ENCODE measurements at places on chromosomes 1 and 21.

- DNase-seq = no peak
Observed at GRCh38 chr1:202133001-202133400, 10.3 kb downstream of the GPR37L1 start.

- peak; percentile 82 for DNase-seq
Observed at GRCh38 chr1:1059494-1060280, 14.4 kb downstream of the RNF223 start.

GRCh38 chr1:155174324-155175280 is 953 bp downstream of the TRIM46 start:
- no peak for DNase-seq

- no peak for DNase-seq
Observed at GRCh38 chr1:203278082-203278884, 27.0 kb upstream of the BTG2 start.

DNA sequence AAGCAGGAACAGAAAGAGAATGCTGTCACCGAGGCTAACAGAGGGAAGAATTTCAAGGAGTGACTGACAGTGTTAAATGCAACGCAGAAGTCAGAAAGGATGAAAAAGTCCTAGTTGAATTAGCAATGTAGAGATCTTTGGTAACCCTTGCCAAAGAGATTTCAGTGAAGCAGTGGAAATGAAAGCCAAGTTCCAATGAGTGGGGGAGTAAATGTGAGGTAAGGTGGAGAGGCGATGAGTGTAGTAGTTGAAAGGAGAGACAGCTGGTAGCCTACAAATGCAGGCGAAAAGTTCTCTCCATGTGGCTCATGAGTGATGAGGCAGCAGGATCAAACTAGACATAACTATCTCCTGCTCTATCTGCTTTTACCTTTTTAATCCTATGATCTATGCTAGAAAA is 74.6 kb upstream of the IPO9 start:
- no peak for DNase-seq

DNA sequence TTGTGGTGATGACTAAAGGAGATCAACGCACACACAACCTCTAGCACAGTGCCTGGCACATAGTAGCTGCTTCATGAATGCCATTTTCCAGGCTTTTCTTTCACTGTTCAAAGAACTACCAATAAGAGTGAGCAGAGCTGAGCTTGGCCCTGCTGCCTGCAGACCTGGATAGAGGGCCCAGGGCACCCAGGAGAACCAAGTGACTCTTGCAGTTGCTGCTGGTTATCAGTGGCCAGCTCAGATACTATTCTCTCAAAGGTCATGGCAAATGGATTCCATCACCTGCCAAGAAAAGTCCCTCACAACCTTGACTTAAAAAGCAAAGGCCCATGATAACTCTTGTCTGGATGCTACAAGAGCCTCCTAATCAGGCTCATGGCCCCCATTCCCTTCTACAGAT is 41.7 kb downstream of the PLPP3 start:
- DNase-seq = no peak

- no peak for DNase-seq
Observed at GRCh38 chr1:25561421-25562100, 18.2 kb downstream of the LDLRAP1 start.

DNA sequence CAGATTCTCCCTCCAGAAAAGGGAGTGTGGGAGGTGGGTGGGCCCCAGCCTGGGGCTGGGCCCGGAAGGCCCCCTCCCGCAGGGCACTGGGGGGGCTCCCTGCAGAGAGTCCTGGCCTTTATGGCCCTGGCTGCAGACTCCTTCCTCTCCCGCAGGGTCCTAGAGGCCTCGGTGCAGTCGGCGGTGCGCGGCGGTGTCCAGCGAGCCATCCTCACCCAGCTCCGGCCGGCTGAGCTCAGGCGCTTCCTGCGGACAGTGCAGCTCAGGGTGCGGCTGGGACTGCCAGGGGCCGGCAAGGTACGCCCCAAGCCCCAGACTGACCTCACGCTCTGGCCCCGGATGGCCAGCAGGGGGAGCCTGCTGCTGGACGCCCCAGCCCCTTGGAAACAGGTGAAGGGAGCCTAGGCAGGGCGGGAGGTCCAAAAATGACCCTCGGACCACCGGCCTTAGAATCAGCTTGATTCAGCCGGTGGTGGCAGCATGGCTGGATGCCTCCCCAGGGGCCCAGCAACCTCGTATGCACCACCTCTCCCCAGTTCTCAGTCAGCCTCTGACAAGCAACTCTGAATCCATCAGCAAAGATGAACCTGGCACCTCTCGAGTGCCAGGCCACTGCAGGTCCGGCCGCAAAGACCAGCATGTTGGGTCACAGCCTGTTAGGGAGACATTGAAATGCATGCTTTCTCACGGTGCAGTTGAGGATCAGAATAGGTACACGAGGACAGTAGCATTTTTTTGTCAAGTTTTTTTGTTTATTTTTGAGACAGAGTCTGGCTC is 20.6 kb downstream of the MTHFR start:
- DNase-seq = no peak

DNA sequence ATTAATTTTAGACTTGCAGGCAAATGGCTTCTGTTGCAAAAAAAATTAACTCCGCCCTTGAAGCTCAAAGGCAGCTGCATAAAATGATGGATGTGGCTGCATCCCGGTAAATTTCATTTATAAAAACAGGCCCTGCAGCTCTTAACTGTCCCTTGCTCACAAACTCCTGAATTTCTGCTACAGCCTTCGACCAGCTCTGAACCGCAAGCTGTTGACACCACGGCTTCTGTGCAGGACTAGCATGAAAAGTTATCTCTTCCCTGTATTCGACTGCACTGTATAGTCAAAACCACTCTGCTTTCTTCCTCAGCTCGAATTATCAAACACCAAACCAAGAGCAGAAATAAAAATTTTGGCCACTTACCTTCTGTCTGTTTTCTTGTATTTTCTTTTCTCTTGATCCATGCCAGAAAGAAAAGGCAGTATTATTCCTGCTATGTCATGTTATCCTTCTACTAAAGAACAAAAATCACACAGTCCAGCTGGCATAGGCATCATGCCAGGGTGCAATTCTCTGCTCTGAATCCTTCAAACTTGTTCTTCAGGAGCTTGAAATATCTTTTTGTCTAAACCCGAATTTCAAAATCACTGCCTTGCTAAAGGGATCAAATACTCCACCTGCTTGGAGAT is 195.5 kb upstream of the NCAM2 start:
- no peak for DNase-seq

DNA sequence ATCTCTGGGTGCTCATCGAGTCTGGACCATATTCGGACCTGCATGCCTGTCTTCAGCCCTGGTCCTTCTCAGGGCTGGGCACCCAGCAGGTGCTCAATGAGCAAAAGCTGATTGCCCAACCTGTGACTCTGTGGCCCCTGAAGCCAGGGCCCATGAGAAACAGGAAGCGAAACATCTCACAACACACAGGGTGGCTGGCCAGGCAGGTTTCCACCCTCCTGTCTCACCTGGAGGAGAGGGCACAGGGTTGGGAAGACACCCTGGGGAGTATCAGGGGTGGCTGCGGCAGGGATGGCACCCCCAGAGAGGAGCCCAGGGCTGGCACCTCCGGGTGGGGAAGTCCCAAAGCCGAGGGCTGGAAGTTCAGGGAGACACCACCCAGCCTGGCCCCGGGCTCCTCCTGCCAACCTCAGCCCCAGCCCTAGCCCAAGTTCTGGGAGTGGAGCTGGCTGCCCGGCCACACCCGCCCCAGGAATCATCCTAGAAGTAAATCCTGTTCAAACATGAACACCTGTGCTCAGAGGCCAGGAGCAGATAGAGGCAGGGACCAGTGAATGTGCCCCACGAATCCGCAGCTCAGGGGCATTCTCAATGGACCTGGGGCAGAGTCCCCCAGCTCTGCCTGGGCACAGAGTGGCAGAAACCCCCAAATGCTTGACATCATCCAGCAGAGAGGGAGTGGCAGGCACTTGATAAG is 54.6 kb downstream of the RAP1GAP start:
- DNase-seq = no peak

DNA sequence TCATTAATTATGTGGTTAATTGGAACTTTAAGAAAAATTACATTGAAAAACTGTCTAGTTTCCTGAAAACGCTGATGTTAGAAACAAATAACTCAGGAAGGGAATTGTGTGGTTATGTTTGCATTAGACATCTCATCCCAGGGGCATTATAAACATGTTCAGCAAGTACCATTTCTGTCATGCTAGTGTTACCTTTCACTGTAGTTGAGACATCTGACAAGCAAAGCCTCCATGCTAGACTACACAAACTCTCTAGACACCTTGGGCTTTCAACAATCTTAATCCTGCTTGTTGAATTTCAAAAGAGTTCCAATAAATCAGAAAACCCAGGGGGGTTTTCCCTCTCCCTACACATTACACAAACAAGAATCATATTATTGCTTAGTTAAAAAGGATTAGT is 536.8 kb downstream of the KCNT2 start:
- DNase-seq = no peak

- DNase-seq = no peak
Observed at GRCh38 chr21:34362136-34362444, 1.7 kb upstream of the KCNE2 start.
